ENCODE measurements at places on chromosomes 11 and 22.

GRCh38 chr11:2102132-2102882 lies 36.9 kb downstream of the IGF2 start:
- DNase-seq: no peak

DNA sequence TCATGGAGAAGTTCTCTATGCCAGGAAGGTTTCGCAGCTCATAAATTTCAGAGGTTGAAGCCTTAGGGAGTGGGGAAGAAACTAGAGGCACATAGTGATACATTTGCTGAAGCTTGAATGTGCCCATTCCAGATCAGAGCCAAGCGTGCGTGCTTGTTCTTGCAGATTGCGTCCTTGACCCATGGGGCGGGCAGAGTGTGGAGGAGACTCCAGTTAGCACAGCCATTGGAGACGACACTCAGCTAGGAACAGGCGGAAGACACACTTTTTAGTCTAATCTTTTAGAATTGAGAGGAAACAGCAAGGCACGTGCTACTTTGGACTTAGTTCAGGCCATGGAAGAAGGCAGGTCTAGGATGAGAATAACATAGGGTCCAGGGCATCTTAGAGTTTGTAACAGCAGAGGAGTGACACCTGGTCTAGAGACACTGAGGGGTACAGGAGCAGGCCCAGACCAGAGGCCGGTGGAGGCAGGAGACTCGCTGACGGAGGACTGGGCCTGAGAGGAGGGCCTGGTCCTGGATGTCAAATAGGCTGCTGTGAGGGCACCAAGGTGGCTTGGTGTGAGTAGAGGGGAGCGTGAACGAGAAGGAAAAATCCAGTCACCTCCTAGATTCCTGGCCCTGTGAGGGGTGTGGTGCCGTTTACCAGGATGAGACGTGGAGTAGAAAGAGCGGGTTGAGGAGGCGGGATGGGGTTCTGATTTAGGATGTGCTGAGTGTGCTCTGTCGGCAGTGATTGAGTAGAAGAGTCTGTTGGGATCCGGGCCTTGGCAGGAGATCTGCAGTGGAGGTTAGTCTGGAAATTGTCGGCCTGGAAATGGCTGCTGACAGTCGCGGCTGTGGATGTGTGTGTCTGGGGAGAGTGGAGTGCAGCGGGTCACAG lies 154.7 kb downstream of the TBC1D22A start:
- no peak for DNase-seq

DNA sequence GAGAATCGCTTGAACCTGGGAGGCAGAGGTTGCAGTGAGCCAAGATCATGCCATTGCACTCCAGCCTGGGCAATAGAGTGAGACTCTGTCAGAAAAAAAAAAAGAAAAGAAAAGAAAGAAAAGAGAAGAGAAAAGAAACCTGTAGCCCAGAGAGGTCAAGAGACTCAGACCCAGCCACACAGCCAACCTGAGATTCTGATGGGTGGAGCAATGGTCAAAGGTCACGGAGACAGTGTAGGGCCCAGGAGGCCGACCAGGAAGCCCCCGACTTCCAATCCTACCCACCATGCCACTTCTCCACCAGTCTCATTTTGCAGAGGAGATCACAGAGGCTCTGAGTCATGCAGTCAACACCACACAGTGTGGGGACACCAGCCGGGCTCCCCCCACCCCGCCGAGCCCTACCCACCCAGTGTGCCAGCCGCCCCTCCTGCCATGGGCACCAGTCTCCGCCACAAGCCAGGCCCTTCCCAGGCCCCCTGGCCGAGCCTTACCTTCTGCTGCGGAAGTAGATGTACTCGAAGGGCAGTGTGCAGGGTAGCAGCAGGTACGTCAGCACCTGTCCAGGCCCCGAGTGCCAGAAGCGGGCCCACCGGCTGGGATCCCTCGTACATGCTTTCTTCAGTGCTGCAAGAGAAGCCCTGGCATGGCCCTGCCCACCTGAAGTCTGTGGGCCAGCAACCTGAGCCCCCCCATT lies 7.9 kb downstream of the PNPLA5 start:
- DNase-seq: no peak

- DNase-seq: peak; percentile 39
These were observed 1.4 kb downstream of the CCDC73 start for GRCh38 chr11:32792948-32793475.

GRCh38 chr22:32897400-32897799 lies 95.9 kb downstream of the TIMP3 start:
- DNase-seq: no peak

DNA sequence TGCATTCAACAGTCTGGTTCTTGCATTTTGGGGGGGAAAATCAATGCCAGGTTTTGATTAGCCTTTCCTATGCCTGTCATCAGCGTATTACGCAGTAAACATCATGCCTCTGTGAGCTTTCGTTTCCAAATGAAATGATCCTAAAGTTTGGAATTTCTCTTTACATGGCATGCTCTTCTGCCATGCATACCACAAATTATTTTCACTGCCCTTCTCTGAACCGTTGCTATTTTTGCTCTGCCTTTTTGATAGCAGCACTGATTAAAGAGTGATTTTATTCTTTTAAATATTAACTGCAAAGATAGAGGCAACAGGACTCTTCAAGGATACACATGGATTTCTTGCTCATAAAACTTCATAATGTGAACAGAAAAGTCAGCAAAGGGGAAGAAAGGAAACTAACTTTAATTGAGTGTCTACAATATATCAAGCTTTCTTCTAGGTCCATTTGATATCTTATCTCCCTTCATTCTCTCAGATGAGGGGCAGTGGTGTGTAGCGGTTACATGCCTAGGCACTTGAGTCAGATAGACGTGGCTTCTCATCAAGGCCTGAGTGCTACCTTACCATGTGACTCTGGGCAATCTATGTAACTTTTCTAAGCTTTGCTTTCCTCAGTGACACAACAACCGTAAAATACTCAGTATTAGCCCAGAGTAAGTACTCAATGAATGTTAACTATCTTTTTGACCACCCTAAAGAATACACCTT lies 25.0 kb upstream of the FZD4 start:
- DNase-seq: no peak

GRCh38 chr11:73755670-73756069 lies 5.2 kb downstream of the RAB6A start:
- no peak for DNase-seq

- no peak for DNase-seq
These were observed 24.0 kb upstream of the RIC3 start for GRCh38 chr11:8192896-8193209.

GRCh38 chr11:126430581-126431335 lies 75.3 kb downstream of the ST3GAL4 start:
- no peak for DNase-seq

DNA sequence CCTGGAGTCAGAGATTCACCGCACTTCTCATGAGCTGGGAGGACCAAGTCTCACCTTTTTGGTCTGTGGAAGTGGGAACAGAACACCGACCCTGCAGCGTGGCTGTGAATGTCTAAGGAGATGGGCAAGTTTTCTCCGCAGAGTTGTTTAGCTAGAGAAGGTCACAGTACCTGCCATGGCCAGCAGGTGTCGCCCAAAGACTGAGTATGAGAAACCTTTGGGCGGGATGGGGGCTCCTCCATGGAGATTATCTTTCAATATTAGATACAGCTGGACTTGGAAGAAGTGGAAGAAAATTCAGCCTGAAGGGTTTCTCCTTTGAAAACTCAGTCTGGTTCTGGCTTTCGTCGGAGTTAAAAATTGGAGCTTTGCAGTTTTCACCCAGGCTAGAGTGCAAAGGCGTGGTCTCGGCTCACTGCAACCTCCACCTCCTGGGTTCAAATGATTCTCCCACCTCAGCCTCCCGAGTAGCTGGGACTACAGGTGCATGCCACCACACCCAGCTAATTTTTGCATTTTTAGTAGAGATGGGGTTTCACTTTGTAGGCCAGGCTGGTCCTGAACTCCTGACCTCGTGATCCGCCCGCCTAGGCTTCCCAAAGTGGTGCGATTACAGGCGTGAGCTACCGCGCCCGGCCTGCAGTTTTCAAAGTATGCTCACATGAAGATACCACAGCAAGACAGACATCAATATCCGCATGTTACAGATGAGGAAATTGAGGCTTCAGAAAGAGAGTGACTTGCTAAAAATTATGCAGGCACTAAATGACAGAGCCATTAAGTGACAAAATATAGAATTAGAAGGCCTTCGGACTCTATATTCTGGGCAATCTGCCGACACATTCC lies 10.7 kb upstream of the DSCAML1 start:
- DNase-seq: peak; percentile 59

DNA sequence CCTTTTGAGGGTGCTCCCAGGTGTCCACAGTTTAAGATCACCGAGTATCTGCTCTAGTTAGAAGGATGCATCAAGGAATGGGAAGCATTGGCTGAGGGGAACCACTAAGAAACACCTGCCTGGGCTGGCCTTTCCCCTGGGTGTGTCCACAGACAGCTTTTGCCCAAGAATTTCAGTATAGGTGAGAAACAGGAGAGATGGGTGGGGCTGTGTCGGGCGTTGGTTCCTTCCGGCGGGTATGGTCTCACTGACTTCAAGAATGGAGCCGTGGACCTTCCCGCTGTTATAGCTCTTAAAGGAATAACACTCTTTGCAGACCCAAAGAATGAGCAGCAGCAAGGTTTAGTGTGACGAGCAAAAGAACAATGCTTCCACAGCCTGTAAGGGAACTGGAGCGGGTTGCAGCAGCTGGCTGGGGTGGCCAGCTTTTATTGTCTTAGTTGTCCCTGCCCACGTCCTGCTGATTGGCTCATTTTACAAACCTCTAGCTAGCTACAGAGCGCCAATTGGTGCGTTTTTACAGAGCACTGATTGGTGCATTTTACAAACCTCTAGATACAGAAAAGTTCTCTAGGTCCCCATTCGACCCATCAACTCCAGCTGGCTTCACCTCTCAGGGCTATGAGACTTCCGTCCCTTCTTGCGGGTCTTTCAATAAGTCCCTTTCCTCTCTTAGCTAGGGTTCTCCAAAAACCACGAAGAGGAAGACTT lies 2.4 kb downstream of the FADS1 start:
- no peak for DNase-seq

GRCh38 chr22:19853058-19853878 lies 1.4 kb downstream of the GNB1L start:
- no peak for DNase-seq

DNA sequence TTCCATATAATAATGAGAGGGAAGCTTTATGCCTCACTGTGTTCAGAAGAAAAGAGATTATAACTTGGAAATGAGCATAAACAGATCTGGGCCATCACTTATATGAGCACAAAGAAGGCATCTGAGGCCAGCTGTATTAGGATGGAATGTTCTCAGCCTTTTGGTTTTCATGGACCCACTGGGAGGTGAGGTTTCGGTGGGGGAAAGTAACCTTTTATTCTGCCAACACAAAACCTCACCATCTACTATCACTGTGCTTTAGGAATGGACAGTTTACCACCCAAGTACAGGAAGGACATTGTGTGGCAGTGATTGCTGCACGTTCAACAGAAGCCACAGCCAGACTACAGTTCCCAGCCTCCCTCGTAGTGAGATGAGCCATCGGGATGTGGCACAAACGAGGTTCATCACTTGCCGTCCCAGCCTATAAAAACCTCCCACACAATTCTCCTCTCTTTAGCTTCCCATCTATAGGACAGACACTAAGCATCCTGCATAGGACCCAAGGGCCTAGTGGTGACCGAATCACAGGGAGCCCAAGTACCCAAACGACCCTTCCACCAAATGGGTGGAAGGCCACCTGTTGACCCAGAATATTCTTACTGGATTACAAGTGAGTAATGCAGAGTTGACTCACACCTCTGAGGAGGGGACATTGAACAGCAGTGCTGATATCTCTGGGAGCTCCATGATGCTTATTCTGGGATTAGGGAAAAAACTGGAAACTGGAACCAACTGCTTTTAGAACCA lies 121.5 kb upstream of the RAG2 start:
- DNase-seq: no peak

DNA sequence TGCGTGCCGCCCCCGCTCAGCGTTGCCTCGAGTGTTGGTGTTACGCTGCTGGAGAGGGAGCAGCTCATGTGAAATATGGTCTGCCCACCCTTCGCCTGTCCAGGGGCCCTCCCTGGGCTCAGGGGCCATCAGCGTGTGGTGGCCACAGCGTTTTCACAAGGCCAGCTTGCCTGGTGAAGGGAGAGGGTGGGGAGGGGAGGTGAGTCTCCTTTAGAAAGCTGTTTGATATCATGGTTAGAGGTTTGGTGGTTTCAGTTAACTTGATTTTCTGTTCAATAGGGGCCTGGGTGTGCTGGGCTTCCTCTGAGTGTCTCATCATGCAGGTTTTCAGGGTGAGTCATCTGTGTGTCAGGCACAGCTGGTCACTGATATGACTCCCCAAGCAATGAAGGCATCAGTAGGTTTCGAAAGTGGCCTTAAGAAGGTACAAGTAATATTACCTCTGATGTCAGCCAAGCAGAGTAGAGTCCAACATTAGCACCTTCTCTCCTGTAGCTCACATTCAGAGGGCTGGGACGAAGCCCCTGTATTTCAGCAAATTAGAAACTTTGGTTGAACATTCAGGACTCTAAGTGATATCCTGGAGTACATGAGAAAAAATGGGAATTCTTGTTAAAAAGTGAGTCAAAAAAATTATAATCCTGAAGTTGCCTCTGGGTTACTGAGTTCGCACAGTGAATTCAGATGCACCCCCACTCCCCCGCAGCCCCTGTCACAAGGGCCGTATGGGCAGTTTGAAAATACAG lies 172.5 kb downstream of the TBC1D22A start:
- DNase-seq: no peak

DNA sequence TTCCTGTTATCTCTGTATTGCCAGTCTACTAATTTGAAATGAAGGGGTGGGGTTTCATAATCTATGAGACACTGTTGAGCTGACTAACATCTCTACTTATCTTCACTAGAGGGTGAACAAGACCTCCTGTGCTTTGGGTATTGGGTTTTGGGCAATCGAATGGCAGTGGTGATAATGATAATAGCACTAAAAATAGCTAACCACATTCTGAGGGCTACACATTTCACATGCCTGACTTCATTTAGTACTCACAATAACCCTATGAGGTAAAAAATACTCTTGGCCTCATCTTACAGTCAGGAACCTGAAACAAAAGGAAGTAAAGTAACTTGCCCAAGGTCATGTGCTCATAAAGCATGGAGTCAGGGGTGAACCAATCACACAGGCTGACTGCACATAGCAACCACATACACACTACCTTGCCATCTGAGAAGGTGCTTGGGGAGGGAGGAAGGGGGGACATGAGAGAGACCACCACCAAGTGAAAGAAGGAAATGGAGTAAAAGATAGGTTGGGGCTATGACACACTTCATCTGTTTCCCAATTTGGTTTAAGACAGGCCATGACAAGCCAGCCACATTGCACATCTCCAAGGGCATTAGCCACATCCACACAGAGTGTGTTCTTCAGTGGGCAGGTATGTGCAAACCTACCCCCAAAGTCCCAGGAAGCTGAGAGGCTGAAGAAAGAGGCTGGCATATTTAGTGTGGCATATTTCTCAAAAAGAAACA lies 387.6 kb upstream of the DDI1 start:
- no peak for DNase-seq

- no peak for DNase-seq
These were observed 504 bp upstream of the ZNF215 start for GRCh38 chr11:6925636-6926207.
